ENCODE measurements at places on chromosomes 3 and 15. TPM values are rescaled to one million over a fixed set of nuclear protein-coding genes. Genes with fewer than 3 reads are reported as not detected.

DNA sequence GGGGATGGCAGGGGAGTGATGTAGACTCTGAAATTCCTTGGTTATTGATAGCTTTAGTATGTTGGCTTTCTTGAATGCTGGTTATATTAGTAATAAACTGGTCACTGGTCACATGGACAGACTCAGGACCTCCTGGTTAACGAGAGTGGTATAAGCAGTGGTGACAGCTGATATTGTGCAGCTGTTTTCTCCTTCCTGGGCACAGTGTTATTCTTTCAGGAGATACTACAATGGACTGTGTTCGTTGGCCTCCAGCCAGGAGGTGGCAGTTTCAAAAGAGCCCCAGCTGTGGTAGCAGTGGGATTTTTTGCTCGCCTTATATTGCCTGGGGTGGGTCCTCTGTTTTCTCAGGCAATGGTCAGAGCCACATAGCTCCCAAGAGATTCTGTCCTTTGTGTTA, 181.6 kb upstream of the RBMS3 start:
- no peak for DNase-seq

DNA sequence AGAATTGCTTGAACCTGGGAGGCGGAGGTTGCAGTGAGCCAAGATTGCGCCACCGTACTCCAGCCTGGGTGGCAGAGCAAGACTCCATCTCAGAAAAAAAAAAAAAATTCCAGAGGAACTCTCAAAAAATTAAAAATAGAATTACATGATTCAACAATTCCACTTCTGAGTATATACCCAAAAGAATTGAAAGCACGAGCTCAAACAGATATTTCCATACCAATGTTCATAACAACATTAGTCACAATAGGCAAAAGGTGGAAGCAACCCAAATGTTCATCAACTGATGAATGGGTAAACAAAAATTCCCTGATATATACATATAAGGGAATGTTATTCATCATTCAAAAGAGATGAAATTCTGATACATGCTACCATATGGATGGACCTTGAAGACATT, 16.9 kb upstream of the MORF4L1 start:
- no peak for DNase-seq

DNA sequence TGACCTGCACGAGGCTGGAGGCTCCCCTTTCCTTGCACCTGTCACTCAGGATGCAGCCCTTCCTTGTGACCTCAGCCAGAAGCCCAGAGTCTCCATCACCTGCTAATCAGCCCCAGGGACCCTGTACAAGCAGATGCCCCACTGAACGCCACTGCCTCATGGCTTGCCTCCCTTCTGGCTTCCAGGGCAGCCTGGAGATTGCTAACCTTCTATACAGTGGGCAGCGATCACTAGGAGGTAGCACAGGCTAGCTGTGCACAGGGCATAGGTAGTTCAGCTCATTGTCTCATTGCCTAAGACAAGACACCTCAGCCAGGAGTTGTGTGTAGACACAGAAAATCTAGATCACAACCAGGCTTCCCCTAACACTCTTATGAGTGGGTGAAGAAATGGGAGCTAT, 49.3 kb downstream of the SSUH2 start:
- DNase-seq = no peak

- DNase-seq = no peak
Measured at GRCh38 chr3:46894256-46894655, 16.7 kb downstream of the PTH1R start.

- no peak for DNase-seq
Measured at GRCh38 chr3:69376731-69377130, 9.2 kb downstream of the FRMD4B start.

GRCh38 chr3:177578488-177578887, 381.2 kb upstream of the TBL1XR1 start:
- no peak for DNase-seq

CCR1 gene
- 2.4 TPM for polyA plus RNA-seq

ARL14 gene
- polyA plus RNA-seq = not detected

RBPMS2 gene
- 4.1 TPM for polyA plus RNA-seq

All from forelimb muscle (tissue), 1 donor.